ENCODE measurements at places on chromosomes 12 and 14.

DNA sequence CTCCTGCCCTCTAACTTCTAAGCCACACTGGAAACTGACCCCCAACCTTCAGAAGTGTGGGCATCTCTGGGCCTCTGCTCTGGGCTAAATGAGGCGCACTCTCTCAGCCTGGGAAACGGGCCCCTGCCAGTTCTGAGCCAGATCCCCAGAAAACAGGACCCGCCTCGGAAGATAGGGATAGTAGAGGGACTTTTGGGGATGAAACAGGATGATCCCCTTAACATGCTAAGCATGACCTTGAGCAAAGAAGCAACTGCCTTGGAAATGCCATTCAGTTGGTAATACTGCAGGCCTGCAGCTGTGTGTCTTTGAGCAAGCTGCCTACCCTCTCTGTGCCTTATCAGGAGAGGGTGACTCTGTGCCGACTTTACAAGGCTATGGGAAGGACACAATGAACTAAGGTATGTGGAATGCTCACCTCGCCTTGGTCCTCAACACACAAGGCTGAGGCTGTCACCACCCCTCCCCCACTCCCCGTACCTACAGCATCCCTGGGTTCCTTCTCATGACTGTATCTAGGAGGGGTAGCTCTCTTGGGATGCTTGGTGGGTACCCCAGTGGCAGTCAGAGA, 54.0 kb downstream of the NCOR2 start:
- DNase-seq: no peak

DNA sequence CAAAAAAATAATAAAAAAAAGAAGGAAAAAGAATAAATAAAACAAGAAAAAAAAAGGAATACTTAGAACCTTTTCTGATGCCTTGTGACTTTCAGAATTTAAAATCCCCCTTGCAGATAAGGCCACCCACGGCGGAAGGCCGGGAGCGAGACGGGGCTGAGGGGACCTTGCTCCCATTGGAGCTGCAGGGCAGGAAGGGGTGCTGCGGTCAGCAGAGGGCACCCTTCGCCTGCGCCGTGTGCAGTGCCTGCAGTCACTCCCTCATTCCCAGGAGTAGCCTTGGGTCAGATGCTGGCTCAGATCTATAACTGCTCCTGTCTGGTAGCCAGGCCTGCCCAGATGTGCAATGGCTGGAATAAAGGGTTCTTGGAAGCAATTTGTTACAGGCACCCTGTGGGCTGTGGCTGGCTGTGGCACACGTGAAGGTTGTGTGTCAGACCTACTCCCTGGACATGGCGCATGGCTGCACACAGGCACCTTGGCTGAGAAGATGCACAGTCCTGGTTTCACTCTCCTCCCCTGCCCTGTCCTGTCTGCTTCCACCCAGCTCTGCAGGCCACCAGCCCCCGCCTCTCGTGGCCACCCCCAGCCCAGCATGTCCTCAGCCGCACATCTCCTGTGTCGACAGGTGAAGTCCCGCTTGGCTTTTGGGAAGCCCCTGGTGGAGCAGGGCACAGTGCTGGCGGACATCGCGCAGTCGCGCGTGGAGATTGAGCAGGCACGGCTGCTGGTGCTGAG, 13.4 kb upstream of the ALDH2 start:
- DNase-seq: no peak

DNA sequence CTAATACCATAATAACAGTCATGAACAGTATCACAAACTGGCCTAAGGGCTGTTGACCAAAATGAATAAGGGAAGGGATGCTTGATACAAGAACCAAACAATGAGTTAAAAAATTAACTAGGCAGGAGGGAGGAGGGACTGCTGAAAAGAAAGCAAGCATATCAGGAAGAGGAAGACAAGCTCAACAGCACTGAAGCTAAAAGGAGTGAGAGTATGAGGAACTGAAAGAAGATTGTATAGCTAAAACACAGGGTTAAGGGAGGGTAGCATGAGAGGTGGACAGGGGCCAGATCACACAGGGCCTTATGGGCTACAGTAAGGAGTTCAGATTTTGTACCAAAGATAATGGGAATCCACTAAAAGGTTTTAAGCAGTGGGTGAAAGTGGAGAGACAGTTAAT, 34.1 kb downstream of the ITGA7 start:
- DNase-seq: no peak

DNA sequence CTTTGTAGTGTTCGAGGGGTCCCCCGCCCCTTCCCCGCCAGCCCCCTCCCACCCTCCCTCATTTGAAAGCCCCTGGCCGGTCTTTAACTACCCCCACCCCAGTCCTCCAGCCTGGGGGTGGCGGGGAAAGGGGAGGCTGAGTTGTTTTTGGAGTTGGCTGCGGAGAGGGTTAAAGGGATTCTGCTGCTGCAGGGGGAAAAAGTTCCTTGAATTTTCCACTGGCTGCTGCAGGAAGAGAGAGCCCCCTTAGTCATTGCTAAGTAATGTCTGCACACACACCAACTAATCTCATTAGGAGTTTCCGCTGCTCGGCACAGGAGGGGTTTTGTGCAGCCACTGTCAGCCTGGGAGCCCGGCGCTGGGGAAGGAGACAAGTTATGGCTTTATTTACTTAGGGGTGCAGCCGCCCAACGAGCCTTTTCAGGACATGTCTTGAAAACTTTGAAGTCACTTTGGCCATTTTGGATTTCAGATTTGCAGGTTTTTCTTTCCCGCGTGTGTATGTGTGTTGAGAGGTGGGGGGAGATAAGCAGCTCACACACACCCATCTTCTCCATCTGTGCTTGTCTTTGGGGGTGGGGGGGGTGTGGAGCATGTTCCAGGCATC, 1.8 kb downstream of the ELK3 start:
- peak; percentile 43 for DNase-seq

- DNase-seq: no peak
Measured at GRCh38 chr14:49688701-49689030, 652 bp upstream of the POLE2 start.

GRCh38 chr12:14841761-14842160, 1.6 kb downstream of the ART4 start:
- no peak for DNase-seq

DNA sequence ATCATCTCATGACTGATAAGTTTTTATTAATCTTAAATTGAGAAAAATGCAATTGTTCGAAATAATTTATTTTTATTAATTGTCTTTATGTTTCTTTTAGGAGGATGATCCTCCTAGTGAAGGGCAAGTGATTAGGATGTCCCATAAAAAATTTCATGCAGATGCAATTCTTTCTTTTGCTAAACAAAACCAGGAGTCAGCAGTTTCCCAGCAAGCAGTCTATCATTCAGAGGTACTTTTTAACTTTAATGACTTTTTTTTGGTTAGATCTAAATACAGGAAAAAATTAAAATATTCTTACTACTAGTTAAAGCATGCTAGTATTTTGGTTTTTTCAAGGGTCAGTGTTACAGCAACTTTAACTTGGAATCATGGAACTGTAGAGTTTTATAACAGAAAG, 64.5 kb downstream of the KIAA0586 start:
- DNase-seq: no peak

DNA sequence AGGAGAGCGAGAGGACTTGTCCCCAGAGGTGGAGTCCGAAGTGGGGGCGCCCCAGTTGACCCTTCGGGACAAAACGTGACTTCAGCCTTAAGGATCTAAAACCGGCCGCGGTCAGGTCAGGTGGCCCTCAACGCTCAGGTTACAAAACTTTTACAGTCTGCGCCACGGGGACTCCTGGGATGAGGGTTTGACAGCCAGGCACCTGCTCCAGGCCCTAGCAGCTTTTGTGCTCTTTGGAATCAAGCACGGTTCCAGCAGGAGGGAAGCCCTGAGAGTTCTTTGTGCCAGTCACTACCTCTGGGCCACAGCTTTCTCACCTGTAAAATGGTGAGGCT, 337 bp downstream of the ZC2HC1C start:
- DNase-seq: no peak

DNA sequence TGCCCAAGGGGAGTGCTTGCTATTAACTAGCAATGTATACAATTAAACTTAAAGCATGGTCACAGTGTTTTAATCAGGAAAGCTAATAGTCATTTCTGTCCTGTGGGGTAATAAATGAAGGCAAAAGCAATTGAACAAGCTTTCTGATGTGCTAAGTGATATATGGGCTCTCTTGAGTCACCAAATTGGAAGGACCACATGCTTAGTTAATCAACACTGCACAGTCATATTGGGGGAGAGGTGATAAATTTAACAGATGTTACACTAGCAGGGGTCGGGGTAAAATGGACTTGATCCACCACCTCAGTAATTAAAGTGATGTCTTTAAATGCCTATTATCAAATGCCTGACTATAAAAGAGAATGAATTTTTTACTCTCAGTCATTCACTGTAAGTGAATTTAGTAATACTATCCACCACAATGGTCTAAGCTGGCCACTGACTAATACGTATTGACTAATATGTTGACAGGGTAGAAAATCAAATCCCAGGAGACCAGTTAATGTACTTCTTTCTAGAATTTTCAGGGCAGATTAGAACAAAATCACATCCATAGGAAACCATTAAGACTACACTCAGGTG, 736.3 kb downstream of the RPS29 start:
- DNase-seq: no peak

- DNase-seq: no peak
Measured at GRCh38 chr14:56524971-56525677, 54.5 kb upstream of the TMEM260 start.

DNA sequence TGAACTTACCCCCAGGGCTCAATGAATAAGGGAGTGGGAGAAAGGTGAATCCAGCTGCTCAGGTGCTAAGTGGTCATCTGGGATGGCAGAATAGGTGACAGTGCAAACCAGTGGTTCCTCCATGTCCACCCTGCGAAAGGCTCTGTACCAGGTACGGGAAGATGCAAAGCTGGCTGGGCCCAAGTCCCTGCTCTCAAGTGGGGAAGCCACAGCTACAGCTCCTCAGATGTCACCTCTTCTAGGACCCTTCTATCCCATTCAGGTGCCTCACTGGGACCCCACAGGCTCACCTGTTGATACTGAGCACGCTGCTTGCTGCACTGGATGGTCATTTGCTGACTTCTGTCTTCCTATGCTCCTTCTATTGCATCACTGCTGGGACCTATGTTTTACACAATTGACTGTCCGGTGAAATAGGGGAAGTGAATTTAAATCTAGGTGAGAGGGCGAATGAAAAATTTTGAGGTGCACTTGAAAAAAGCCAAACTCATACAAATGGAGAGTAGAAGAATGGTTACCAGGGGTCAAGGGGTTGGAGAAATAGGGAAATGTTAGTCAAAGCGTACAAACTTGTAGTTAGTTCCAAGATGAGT, 20.3 kb upstream of the PPP4R4 start:
- DNase-seq: no peak

DNA sequence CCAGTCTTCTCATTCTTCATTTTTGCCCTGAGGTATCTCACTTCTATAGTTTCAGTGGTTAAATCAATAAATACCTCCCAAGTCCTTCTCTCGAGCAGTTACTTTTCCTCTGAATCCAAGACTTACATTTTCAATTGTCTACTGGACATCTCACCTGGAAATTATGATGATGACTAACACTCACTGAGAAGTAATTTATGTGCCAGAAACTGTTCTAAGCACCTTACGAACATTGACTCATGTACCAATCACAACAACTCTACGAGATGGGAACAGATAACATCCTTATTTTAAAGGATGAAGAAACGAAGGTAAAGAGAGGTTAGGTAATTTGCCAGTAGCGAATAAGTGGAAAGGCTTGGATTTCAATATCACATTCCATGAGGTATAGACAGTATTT, 94.1 kb downstream of the EML5 start:
- DNase-seq: no peak

GRCh38 chr12:124995200-124995961, 1.9 kb downstream of the BRI3BP start:
- no peak for DNase-seq

DNA sequence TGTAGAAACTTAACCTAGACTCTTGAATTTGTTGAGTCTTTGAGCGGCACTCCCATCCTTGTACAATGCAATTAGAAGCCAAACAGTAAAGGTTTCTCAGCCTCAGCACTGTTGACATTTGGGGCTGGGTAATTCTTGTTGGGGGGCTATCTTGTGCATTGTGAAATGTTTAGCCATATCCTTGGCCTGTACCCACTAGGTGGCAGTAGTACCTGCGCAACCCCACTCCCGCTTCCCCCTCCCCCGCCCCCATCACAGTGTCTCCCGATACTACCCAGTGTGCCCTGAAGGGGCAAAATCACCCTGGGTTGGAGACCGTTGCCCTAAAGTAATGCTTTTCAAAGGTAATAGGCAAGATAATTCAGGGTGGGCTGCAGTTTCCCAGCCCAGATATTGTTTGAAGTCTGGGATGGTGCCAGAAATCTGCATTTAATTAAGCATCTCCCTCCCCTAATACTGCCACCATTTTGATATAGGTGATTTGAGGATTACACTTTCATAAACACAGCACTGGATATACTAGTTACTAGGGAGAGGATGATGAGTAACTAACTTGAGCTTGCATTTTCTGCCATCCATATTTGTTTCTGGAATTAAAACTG, 1.8 kb downstream of the COX6A1 start:
- no peak for DNase-seq

DNA sequence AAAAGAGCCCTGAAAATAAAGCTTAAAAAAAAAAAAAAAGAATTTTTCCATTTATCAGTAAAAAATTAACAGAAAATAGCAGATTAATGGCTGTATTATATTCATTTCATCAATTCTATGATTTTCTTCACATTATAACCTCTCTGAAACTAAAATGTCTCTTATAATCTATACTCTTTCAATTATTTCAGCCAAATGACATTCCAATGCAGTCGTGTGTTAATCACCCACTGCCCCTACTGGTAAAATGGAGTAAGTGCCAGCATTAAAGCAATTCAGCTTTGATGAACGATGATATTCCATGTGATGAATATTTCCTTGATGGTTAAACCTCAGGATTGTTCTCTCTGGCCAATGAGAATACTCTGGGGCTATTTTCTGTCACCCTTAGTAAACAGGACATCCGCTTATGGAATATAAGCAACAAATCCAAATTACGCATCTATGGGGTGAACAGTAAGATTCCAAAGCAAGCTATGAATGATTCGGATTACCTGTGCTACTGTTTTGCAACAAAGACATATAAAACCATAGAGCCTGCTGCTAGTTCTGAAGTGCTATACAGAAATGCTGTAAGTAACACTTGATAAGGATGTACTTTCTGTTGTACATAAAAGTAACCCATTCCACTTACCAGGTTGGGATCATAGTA, 20.3 kb upstream of the SYCP3 start:
- peak; percentile 5 for DNase-seq

DNA sequence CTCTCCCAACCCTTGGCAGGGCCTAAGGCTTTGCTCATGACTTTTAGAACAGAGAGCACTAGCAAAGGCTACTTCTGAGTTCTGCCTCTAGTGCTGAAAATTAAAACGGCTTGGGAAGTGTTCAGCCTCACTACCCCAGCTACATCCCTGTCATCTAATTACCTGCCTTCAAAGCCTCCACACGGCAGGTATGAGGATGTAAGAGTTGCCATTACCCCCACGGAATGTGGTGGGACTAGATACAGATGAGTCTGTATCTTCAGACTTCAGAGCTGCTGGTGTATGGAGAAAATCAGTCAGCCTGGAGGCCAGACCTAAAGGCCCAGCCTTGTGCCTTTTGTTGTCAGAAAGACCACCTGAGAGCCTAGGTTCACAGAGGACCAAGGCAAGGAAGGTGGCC, 214.6 kb upstream of the NOS1 start:
- DNase-seq: no peak

DNA sequence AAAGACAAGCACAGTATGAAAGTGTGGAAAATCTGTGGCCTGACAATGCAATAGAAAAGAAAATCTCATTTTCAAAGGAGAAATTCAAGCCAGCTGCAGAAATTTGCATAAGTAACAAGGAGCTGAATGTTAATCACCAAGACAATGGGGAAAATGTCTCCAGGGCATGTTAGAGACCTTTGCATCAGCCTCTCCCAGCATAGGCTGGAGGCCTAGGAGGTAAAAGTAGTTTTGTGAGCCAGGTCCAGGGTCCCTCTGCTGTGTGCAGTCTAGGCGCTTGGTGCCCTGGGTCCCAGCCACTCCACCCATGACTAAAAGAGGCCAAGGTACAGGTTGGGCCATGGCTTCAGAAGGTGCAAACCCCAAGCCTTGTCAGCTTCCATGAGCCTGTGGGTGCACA, 58.3 kb downstream of the TESPA1 start:
- no peak for DNase-seq
